ENCODE measurements at places on chromosomes 16 and 17. TPM values are rescaled to one million over a fixed set of nuclear protein-coding genes. Genes with fewer than 3 reads are reported as not detected.

PKD1 gene
- total RNA-seq: 102 TPM

FSCN2 gene
- total RNA-seq: 1.5 TPM

STH gene
- not detected for total RNA-seq

PTX4 gene
- not detected for total RNA-seq

- no peaks in the 10 kb centered on the region for H3K36me3 ChIP-seq
- H3K27ac ChIP-seq: no peak overlapping the region
- no peaks in the 10 kb centered on the region for H3K27me3 ChIP-seq
These were observed 108.7 kb downstream of the SMG6 start for GRCh38 chr17:2194889-2195335.

- no peak for DNase-seq
- H3K27me3 ChIP-seq: no peaks in the 10 kb centered on the region
- H3K4me1 ChIP-seq: no peaks in the 10 kb centered on the region
- no peak overlapping the region for H3K27ac ChIP-seq
- no peaks in the 10 kb centered on the region for H3K36me3 ChIP-seq
These were observed 10.5 kb upstream of the NUDT7 start for GRCh38 chr16:77711775-77712174.

Data from T-cell (primary cell).